Left lung (tissue), 14 donors: ENCODE measurements at places on chromosomes 2 and 18.

DNA sequence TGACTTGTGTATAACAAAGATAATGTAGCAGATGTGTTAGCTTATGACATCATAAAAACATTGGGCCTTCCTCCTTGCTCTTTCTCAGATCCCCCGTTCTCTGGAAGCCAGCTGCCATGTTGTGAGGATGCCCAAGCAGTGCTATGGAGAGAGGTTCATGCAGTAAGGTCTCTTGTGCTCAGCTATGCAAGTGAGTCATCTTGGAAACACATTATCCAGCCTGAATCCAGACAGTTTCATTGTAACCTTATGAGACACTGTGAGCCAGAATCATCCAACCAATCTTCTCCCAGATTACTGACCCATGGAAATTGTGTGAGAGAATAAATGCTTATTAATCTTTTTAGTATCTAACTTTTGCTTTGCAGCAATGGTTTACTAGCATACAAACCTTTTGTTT lies 60.8 kb downstream of the ST6GAL2 start:
- DNase-seq = no peak

DNA sequence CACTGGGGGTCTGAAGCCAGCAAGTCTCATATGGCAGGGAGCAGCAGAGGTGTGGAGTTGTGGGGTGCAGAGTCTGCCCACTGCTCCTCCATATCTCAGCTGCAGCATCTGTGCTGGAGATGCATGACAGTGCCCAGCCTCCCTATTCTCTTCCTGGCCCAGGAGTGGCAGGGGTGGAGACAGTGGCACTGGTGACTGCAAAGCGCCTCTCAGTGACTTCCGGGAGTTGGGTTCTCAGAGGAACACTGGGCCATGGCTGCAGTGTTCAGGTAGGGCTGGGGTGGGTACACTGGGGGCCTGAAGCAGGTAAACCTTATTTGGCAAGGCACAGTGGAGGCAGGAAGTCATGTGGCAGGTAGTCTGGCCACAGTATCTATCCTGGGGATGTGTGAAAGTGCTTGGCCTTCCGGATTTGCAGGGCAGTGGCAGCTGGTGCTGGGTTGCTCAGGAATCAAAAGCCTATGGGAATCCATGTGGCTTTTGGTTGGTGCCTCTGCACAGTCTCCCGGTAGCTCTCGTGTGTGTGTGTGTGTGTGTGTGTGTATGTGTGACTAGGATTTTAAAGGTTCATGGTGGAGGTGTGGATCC lies 60.3 kb upstream of the THUMPD2 start:
- DNase-seq = no peak

DNA sequence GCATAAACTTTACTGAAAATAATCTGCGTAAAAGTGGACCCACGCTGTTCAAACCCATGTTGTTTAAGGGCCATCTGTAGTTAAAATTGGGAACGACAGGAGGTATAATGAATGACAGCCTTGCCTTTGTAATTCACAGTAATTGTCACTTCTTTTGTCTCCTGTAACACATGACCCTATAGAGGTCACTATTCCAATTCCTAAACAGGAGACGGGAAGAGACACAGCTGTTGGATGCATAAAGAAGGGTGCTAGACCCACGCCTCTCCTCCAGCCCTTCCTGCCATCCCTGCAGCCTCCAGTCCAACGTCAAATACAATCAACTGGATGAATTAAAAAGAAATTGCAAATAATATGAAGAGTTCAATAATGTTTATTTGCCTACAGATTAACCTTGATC lies 63.1 kb upstream of the NFATC1 start:
- DNase-seq = no peak

- DNase-seq = no peak
These were observed 33.1 kb upstream of the YPEL5 start for GRCh38 chr2:30113617-30114293.

GRCh38 chr2:221554769-221555493 lies 17.2 kb downstream of the EPHA4 start:
- DNase-seq = no peak

- no peak for DNase-seq
These were observed 21.2 kb downstream of the NPPC start for GRCh38 chr2:231905026-231905425.

DNA sequence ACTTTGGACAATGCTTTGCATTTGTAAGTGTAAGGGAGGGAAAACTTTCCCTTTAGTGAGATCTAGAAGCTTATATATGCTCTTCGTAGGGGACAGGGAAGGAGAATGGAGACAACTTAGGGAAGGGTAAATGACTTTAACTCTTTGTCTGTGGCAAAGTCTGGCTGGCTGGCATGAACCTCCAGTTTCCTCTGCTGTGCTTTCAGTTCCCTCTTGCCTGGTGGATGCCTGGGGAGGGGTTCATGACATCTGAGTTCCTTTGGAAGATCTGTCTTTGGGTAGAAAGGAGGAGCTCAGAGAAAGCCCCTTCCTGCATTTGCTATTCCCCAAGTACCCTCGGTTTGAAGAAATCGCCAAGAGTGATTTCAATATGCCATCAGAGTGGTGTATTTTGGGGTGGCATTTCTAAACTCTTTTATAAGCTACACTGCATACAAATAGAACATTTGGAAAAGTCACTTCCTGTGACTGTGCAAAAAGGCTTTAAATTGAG lies 143.6 kb downstream of the VAPA start:
- DNase-seq = no peak

GRCh38 chr2:134975281-134976009 lies 56.8 kb downstream of the CCNT2 start:
- no peak for DNase-seq

- no peak for DNase-seq
These were observed 19.2 kb upstream of the CCDC141 start for GRCh38 chr2:179068991-179069643.

DNA sequence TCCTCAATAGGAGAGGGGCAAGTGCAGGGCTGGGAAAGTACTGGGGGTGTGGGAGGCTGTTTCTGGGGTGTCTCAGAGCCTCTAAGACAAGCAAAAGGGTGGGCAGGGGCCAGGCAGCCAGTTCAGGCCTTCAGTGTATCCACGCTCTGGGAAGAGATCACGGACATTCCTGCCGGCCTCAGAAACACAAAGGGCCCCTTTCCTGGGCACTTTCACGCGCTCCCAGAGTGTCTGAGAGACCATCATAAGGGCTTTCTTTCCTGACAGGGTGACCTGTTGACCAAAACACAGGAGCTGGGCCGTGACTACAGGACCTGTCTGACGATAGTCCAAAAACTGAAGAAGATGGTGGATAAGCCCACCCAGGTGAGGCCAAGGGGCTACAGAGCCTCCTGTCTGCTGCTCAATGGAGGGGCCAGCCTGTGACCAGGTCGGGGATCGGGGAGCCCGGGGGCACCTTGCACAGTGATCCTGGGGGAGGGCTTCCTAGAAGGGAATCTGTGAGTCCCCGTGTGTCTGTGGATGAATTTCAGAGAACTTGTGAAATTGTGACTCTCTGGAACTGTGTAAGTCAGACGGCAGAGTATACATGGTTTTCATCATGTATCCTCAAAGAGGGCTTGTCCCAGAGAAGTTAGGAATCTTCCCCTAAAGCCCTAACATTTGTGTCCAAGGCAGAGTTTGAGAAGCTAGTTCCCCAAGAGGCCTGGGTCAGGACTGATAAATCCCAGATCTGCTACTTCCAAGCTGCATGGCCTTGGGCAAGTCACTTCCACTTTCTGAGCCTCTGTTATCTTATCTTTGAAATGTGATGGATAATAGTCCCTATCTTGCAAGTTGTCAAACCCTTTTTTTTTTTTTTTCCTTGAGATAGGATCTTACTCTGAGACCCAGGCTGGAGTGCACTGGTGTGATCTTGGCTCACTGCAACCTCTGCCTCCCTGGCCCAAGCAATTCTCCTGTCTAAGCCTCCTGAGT lies 1.8 kb downstream of the GNLY start:
- no peak for DNase-seq

DNA sequence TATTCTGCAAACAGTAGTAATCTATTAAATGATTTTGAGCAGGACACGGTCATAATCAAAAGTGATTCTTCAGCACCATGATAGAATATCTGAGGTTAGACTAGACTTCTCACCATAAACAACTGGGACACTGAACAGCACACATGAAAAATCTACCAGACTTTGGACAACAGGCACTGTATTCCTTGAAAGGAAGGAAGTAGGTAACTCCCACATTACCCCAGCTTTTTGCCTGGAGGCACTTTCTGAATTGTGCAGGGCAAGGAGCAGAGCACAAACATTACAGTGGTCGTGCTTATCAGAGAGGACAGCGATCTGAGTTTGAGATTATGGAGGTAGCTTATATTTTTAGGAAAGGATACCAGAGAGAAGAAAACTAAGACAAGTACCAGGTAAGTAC lies 25.3 kb upstream of the IL1RL1 start:
- DNase-seq = no peak

- DNase-seq = no peak
These were observed 122.2 kb downstream of the CAPN13 start for GRCh38 chr2:30684996-30685395.

- DNase-seq = no peak
These were observed 694.1 kb downstream of the PLCL1 start for GRCh38 chr2:198498516-198498915.

DNA sequence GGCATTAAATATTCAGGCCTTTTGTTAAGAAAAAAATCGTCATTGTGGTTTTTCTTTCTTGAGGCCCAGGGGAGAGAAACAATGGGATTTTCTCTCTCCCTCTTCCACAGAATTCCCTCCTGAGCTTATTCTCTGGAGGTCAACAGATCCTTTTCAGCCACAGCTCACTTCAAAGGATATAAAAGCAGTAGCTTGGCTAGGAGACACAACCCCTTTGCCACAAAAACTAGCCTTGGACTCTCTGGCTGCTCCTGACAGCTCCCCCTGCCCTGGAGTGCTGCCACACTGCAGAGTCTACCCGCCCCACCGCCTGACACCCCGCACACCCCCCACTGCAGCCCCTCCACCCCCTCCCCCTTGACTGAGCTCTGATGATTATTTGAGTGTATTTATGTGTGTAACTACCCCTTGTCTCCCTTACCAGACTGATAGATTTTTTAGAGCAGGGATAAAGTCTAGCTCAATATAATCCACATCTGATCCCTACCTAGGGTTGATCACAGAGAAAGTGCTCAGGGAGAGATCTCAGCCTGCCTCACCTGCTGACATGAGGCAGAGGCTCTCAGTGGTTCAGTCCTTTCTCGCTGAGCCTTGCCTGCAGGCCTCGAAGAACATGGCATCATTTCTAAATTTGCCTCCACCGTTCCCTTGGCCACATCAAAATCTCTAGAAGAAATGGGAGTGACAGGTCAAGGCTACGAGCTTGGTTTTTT lies 132.2 kb upstream of the SP5 start:
- no peak for DNase-seq

- no peak for DNase-seq
These were observed 91.4 kb upstream of the RBMS1 start for GRCh38 chr2:160584972-160585494.

- no peak for DNase-seq
These were observed 149.2 kb downstream of the TSN start for GRCh38 chr2:121904656-121905055.

- DNase-seq = no peak
These were observed 62.0 kb upstream of the WDR75 start for GRCh38 chr2:189379287-189379630.

- no peak for DNase-seq
These were observed 35.3 kb downstream of the RAB31 start for GRCh38 chr18:9743200-9744016.

- no peak for DNase-seq
These were observed 245.0 kb downstream of the ACKR3 start for GRCh38 chr2:236814593-236814992.

DNA sequence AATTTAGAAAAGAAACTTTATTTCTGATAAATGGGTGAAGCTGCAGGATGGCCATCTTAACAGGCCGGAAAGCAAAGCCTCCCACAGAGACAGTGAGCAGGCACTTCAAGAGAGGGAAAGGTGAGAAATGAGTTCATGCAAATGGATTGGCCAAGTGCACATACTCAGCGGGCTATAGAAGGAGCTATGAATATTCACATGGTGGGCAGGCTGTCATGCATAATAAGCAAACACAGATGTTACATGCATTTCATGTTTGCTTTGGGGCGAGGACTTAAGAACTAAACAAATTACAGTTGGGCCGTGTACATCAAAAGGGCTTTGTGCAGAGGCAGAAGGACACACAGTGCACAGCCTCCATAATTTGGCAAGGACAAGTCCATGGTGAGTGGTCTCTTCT lies 69.8 kb upstream of the MAL start:
- DNase-seq = no peak

DNA sequence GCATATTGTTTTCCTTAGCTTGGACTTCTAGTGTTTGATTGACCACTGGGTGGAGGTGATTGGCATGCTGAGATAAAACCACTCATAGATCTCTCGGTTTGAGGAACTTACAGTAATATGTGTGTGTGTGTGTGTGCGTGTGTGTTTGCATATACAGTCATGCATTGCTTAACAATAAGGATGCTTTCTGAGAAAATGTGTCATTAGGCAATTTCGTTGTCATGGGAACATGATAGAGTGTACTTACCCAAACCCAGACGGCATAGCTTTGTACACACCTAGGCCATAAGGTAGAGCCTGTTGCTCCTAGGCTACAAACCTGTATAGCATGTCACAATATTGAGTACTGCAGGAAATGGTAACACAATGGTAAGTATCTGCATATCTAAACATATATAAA lies 167.3 kb downstream of the NYAP2 start:
- DNase-seq = no peak

- no peak for DNase-seq
These were observed 177.8 kb downstream of the LNPK start for GRCh38 chr2:175824243-175824642.

DNA sequence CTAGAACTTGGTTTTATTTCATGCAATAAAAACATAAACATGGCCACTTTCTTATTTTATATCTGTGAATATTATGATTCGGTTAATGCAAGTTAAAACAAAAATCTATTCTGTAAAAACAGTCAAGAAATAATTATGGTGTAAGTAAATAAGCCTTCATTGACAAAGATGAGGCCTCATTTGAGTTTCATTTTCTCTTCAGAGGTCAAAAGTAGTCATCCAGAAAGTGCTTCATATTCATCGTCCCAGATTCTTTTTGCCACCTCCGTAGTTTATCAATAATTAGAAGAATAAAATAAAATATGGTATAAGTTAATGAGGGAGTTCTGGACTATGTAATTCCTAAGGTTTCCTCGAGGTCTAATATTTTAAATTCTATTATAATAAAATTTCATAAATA lies 19.4 kb upstream of the HNRNPA3 start:
- DNase-seq = no peak

- no peak for DNase-seq
These were observed 880.6 kb upstream of the ID2 start for GRCh38 chr2:7801212-7801611.

- peak; percentile 64 for DNase-seq
These were observed 14.4 kb downstream of the SALL3 start for GRCh38 chr18:78994000-78994399.
